ENCODE measurements at places on chromosomes 5 and 9. TPM values are rescaled to one million over a fixed set of nuclear protein-coding genes. Genes with fewer than 3 reads are reported as not detected.

AIF1L gene
- total RNA-seq: 3.3 TPM

SEMA4D gene
- 4.8 TPM for total RNA-seq

IL3 gene
- total RNA-seq: not detected

QRFP gene
- not detected for total RNA-seq

PCDHGB6 gene
- 0.02 TPM for total RNA-seq

NTNG2 gene
- total RNA-seq: 0.95 TPM

SPINK5 gene
- total RNA-seq: 0.10 TPM

RGS7BP gene
- not detected for total RNA-seq

GPR150 gene
- total RNA-seq: not detected

PMPCA gene
- total RNA-seq: 44.4 TPM

FBXL7 gene
- total RNA-seq: 5.0 TPM

All from H4 (cell line).